ENCODE measurements at places on chromosomes 4 and X.
A peak's percentile ranks its signal among the peaks of the same experiment; 100 is the strongest.

GRCh38 chr4:15078682-15079642, 76.7 kb downstream of the CPEB2 start:
- no peak for DNase-seq

- DNase-seq = no peak
Measured at GRCh38 chrX:9327747-9328145, 137.1 kb upstream of the TBL1X start.

DNA sequence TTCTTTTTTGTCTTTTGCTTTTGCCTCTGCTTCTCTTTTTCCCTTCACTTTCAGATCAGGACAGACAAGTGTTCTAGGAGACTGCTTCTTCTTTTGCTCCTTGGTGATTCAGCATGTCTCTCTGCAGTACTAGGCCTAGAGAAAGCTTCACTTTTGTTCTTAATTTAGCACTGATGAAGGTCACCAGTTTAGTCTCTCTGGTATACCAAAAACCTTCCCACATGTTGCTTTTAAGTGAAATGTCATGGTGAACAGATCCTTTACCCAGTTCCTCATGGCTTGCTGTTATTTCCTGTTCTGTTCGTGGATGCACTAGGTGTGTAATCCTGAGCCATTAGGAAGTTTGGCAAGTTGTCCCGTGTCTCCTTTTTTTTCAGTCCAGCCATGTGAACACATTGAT, 53.3 kb downstream of the NBDY start:
- no peak for DNase-seq

GRCh38 chrX:8748855-8749254, 16.9 kb upstream of the ANOS1 start:
- peak; percentile 1 for DNase-seq

DNA sequence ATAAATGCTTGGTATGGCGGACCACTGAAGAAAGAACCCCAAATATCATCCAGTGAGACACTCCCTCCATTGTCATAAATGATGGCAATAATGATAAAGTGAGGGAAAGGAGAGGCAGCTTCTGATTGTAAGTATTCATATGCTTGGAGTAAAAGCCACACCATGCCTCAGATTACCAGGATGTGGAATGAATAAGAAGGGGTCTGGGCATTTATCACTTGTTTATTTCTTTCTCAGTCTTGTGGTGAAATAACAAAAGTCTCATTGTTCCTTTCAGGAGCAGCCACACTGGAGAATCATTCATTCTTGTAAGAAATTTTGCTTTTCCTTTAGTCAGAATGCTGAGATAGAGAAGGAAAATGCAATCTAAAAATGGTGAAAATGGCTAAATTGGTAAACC, 21.7 kb downstream of the F8 start:
- no peak for DNase-seq

DNA sequence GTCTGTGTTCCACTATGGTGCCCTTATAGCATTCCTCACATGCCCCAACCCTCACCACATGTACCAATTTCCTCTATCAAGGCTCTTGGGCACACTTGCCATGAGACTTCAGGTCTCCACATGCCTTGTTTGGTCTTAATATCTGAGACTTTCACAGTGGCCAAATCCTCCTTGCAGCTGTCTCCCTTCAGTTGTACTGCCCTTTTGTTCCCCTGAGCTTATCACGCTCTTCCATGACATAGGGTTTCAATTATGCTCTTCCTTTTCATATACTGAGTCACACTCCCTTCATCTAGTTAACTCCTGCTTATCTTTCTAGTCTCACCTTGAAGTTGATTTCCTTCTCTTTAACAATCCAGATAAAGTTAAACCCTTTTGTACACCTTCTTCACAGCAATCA, 212.9 kb downstream of the PDHA2 start:
- no peak for DNase-seq

DNA sequence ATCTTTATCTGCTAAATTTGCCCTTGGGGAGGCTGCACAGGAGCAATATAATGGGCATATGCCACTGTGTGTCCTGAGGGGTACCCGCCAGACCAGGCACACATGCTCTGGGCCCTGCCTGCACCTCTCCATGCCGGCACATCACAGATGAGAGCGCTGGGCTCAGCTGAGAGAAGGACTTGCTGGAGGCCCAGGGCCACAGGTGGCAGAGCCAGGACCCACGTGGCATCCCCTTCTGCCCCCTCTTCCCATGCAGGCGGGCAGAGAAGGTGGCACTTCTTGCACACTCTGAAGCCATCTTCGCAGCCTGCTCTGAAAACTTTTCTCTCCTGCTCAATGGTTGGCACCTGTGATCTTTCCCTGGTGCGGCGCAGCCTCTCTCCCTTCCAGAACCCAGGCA, 20.1 kb downstream of the CPZ start:
- DNase-seq = no peak

DNA sequence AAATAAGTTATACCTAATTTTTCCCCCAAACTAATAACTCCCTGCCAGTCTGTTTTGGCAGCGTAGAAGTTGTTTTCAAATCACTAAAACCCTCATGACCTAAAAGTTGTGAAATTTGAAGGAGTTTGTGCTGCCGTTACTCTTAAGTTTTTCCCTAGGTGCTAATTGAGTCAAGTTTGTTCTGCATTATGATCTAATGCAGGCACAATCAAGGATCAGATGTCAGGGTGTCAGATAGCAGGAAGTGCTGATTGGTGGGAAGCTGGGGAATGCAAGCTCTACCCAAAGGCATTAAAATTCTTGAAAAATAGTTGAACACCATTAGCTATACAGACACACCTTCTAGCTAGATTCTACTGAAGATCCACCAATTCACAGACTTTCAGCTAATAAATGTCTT, 51.9 kb downstream of the ARX start:
- DNase-seq = no peak

DNA sequence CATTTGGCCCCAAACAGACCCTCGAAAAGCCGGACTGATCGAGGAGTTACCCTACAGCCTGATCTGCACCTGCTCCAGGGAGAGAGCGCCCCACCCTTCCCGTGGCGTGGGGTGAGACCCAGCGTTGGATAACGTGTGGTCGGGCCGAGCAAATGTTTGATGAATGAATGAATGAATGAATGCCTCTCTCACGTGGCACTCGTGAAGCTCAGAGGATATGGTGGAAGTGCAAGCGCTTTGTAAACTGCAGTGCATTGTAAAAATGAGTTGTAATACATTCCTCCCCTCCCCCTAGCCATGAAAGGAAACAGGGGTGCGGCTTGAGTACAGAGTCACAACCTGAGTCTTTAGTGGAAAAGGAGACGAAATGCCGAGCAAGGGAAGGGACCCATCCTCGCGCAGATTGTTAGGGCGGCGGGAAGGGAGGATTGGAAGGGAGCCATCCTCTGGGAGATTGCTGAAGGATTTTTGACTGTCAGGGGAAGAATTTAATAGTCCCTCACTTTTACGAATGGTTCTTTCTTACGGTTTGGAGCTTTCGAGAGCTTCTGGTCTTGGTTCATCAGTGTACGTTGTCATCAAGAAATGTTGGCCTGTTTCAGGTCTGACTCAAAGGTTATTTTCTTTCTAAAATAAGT, 772 bp upstream of the FBXW7 start:
- no peak for DNase-seq

- DNase-seq = peak; percentile 63
Measured at GRCh38 chr4:610411-611261, 14.7 kb upstream of the PDE6B start.

DNA sequence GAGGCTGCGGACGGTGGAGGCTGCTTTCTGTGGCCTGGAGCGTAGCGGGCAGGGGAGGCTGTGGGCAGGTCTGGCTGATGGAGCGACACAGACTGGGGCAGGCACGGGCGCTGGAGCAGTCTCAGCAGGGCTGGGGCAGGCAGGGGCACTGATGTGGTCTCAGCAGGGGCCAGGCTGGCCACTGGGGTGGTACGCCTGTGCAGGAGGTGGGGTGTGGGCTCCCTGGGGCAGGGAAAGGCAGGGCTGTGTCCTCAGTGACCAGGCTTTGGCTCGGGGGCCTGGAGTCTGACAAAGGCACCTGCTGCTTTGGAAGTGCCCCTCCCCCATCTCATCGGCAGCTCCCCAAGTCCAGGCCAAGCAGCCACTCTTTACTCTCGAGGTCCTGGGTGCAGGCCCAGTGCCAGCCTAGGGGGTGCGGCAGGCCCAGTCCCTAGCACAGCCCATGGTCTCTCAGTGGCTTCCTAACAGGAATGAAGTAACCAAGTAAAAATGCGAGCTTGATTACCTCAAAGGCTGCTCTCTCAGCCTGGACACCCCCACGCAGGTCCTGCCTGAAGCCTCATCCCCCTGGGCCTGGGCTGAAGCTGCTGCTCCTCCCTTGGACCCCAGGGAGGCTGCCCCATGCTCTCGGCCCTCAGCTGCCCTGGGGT, 55.5 kb downstream of the ADRA2C start:
- DNase-seq = no peak

DNA sequence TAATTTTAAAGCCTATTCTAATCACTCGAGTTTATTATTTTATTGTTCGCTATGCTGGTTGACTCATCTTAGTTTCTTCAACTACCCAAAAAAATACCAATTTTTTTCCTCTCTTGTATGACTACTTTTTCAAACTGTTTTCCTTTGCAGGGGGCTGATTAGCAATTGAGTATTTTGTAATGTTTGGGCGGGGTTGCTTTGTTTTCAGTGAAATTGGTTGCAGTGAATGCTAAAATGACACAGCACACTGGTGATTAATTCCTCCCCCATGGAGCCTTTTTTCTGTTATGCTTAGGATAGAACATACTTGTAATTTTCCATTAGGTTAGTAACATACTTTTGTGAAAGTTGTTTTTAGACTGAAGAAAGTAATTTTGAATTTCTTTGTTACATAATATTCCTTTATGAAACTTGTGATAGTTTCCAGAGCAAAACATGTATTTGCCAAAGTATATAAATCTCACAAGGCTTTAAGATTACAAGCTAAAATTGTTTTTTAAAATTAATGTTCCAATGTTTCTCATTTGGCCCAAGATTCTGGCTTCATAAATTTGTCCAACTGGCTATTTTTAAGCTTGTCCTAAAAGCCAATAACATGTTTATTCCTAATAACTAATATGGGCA, 120.4 kb downstream of the CHIC1 start:
- no peak for DNase-seq

DNA sequence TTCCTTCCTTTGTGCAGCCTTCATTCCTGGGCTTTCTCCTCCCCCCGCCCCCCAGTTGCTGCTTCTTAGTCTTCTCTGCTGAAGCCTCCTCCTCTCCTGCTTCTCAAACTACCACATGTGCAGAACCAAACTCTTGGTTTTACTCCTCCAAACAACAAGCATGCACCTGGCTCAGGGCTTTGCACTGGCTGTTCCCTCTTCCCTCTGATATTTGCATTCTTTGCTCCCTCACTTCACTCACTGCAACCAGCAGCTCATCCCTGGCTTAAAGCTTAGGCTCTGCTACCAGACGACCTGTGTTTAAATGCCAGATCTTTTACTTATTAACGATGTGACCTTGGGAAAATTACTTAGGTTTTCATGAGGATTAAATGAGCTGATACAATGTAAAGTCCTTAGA, 51.4 kb downstream of the MED28 start:
- no peak for DNase-seq

DNA sequence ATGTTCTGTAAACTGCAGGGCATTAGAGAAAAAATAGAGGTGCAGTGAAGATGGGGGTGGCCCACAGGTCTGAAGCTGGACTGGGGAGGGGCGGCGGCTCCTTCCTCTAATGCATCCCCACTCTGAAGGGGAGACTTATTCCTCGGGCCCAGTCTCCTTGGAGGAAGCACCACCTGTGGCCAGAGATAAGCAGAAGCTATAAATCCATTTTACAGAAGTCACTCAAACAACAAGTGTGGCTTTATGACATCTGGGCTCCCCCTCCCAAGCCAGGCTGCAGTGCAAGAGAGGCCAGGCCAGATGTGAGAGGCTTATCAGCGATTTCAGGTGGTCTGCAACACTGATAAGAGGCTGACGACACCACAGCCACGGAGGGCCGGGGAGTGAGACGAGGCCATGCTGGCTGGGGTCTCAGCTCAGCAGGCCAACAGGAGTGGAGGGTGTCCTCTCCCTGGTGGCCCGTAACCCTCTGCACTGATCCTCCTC, 15.8 kb downstream of the CYTL1 start:
- DNase-seq = no peak
